ENCODE measurements at places on chromosomes 13 and 19.

GRCh38 chr13:38401276-38401675 is 51.6 kb downstream of the UFM1 start:
- DNase-seq = no peak

GRCh38 chr13:59745392-59745788 is 418.3 kb downstream of the DIAPH3 start:
- DNase-seq = no peak

- no peak for DNase-seq
Measured at GRCh38 chr13:43830497-43830881, 43.7 kb upstream of the ENOX1 start.

DNA sequence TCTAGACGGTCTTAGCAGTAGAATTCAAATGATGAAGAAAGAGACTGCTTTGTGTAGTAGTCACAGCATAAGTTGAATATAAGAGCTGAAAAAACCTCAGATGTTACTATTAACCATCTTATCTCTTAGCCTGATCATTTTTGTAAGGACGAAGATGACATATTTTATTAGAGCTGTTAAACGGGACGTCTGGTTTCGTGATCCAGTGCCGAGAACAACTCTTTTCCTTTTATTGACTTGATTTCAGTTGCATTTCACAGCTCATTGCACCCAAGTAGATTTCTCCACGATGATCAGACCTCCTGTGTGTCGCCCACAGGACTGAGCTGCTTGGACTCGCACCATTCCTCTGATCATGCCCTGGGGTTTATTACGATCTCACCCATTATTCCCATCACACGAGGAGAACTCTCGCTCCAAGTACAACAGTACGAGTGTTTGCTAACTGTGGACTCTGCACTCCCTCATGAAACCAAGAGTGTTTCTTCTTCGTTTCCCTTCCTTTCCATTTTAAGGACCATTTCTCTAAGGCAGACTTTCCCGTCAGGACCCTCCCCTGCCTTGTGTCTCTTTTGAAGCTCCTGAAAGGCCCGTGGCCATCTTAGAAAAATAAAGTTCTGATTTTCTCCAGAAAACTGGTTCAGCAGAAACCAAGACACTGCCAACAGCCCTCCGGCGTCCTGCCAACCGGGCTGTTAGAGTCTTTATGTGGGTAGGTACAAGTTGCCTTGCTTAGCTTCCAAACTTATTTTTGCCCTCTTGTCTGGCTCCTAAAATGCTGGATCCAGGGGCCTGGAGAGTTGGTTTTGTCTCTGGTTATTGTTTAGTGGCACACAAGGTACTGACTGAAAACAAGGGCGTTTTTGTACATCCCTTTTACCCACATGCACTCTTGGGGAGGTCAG is 48.2 kb upstream of the RNF113B start:
- no peak for DNase-seq

GRCh38 chr13:91356919-91357612 is 9.6 kb downstream of the MIR17HG start:
- DNase-seq = no peak

DNA sequence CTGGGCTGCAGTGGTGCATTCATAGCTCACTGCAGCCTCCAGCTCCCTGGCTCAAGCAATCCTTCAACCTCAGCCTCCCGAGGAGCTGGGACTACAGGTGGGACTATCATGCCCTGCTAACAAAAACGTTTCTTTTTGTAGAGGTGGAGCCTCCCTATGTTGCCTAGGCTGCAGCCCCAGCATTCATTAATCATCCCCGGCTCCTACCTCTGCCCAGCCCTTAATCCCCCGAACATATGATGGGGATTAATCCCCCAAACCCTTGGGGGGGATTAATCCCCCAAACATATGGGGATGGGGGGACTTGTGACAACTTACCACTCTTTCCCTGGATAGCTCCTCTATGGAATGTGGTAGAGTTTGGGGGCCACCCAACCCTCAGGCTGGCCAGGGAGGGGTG is 45.9 kb downstream of the SUGP2 start:
- no peak for DNase-seq

- no peak for DNase-seq
Measured at GRCh38 chr13:98103942-98104880, 38.7 kb upstream of the FARP1 start.

GRCh38 chr13:103883164-103883563 is 816.9 kb upstream of the SLC10A2 start:
- no peak for DNase-seq

- no peak for DNase-seq
Measured at GRCh38 chr13:33119856-33120543, 103.8 kb downstream of the KL start.

DNA sequence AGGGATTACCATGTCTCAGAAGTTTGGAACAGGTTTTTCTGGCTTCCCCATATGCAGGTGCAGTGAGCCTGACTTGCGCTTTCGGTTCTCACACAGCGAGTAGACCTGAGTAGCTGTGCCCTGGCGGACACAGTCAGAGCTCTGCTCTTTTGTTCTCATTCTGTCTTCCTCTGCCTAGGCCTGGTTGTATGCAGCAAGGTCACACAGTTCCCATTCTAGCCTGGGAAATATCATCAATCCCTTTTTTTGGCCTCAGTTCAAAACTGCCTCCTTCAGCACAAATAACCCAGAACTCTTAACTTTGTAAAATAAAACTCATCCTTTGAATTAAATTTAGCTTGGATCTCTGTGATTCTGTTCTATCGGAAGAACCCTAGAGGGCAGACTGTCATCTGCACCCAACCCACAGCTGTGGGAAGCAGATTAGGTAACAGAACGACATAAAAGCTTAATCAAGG is 10.2 kb downstream of the OXGR1 start:
- no peak for DNase-seq

DNA sequence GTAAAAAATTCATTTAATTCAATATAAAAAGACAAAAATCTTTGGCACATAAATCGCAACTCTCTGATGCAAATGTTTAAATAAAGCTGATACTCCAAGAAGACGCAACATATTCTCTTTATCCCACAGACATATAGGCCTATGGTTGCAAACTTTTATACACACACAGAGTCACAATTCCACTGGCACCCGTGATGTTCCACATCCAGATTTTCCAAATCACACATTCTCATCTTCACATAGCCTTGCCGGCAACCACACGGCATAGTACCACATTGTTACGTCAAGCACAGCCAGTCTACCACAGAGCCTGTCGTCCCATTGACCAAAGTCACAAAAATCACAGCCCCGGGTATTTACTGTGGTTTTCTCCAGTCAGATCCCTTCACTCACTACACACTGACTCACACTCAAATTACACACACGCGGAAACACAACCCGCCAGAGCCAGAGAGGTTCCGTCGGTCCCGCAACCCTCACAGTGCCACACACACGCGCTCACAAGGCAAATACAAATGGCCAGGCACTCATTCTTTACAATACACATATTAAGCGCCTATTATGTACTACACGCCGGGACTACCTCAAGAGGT is 546 bp upstream of the ZNF546 start:
- DNase-seq = peak; percentile 52

DNA sequence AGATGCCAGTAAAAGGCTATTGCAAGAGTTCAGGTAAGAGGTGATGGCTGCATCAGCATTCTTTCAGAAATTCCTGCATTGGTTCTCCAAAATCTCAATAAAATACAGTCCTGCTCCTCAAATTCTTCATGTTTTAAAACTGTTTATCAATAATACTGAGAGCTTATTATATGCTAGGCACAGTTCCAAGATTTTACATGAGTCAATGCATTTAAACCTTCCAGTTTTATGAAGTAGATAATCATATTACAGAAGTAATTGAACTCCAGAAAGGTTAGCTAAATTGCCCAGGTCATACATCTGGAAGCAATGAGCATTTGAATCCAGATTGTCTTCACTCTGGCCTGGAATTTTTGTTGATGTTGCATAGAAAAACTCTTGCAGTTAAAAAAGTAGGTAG is 282.9 kb upstream of the SLITRK6 start:
- DNase-seq = no peak

DNA sequence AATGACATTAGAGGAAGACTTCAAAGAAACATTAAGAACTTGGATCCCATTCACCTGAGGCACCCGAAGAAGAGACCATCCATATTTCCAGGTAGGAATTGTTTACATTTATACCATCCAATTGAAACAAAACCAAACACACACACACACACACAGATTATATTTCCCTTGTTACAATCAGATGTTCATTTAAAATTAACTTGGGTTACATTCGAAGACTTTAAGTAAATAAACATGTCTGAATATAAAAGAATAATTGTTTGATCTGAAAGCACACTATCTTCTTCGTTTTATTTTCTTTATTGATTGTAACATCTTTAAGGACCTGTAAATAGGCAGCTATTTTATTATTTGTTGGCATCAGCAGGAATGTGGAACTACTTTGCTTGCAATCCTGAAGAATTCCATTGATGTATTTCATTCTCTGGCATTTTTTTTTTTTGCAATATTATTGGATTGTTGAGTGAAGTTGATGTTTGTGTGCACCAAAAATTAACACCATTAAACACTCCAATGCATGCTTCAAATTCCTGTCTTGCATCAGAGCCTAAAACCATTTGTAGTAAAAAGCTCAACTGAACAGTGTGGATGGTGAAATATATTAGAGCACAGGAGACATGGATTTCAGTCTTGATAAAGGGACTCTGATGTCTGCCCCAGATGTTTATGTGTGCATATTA is 85.3 kb upstream of the FRY start:
- DNase-seq = no peak

GRCh38 chr19:51737924-51738323 is 13.8 kb downstream of the FPR1 start:
- DNase-seq = no peak

- no peak for DNase-seq
Measured at GRCh38 chr19:40862785-40863184, 12.5 kb upstream of the CYP2A6 start.

GRCh38 chr13:93628136-93628797 is 401.7 kb downstream of the GPC6 start:
- no peak for DNase-seq

DNA sequence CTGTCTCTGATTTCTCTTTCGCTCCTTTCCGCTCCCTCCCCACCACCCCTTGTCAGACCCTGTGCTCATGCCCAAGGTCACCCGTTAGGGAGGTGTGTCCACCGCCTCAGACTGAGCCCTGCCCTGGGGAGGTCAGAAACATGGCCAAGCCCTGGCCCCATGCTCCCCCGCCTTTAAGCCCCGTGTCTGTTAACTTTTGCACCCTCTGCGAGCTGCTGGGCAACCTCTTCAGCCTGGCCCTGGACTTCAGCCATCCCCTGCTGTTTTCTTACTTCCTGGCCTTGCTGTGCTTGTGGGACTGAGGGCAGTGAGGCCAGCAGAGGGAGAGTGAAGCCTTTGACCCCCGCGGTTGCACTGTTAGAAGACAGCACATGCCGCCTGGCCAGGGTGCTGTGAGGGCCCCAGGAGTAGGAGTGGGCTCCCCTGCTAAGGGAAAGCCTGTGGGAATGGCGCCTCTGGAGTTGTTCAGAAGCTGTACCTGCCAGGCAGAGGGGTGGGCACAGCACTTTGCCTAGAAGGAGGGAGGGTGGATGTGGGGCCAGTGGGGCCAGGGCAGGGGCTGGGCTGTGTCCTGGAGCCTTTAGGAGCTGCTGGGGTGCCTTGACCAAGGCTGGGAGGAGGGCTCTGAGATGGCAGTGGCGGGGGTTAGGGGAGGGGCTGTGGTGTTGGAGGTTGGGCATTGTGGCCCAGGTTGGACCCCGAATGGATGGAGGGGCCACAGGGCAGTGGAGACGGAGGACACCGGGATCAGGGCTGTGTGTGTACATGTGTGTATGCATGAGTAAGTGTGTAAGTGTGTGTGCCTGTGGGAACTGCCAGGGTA is 7.9 kb downstream of the UPF1 start:
- DNase-seq = no peak

GRCh38 chr13:107234319-107235073 is 666.6 kb upstream of the ARGLU1 start:
- DNase-seq = no peak

DNA sequence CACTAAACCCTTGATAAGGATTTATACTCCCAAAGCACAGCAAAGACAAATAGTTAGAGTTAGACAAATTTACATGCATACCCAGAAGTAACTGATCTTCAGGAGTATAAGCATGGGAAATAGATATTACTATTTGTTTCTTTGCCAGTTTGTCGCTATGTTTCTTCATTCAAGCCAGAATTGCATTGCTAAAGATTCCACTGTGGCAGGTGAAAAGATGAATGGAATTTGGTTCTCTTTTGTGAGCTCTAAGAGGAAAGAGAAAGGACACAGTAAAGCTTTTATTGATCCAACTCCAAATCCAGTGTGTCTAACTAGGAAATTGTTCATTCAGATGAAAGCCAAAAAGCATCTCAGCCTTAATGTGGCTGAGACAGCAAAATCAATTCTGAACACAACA is 292.3 kb upstream of the SPRY2 start:
- DNase-seq = no peak

DNA sequence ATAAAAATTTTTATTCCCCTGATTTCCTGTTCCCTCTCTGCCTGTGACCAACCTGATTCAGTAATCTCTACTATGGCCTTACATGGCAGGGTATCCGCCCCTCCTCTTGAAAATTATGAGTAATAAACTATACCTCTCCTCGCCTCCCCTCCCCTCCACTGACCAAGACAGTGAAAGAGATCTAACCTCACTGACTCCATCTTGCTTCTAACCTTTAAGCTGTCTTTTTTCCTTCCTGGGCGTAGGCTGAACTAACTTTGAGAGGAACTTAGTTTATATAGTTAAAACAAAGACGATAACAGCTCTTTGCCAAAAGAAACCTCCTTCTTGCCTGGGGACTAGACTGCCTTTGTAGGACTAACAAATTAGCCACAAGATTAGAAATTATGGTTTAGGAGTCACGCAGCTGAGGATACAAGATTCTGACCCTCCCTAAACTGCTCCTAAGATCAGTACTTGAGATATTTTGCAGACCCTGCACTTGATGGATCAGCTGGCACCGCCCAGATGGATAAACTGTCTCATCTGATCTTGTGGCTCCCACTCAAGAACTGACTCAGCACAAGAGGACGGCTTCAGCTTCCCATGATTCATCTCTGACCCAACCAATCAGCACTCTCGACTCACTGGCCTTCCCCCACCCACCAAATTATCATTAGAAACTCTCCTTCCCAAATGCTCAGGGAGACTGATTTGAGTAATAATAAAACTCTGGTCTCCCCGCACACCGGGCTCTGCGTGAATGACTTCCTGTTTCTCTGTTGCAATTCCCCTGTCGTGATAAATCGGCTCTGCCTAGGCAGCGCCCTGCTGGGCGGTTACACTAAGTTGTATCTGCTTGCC is 187.1 kb downstream of the TDRD3 start:
- peak; percentile 7 for DNase-seq

All from stimulated activated CD4-positive, alpha-beta T cell treated with anti-CD3 and anti-CD28 coated beads, Interleukin-4, amount 100 ng/mL, for 24 hours (primary cell).